GM19239 (cell line): ENCODE measurements at places on chromosomes 3 and 15.

DNA sequence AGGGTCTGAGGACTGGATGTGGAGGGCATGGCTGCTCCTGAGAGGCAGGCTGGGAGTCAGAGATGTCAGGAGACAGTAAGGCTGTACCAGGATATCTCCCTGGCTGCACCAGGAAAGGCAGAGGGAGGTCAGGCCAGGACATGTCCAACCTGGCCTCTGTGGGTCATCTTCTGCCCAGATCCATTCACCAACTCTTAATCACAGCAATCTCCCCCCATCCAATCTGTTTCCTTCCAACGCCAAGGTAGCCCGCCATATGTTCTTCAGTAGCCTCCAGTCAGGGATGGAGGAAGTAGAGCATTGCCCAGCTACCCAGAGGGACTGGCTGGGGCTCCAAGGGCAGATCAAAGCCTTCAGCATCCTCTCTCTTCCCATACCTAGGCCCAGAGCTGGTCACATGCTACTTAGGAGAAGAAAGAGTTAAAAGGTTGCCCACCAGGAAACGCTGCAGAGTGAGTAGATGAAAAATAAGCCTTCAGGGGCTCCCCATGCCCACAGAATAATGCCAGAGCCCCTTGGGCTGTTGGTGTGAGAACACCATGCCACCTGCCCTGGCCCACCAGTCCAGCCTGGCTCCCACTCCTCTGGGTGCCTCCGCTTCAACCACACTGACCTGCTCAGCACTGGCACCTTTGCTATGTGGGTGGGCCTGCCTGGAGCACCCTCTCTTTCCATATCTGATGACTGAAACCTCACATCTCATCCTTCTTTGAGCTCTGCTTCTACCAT lies 176.8 kb downstream of the MEGF11 start:
- no peak for DNase-seq

- no peak for DNase-seq
Observed at GRCh38 chr3:40821315-40821714, 296.6 kb downstream of the ZNF621 start.

DNA sequence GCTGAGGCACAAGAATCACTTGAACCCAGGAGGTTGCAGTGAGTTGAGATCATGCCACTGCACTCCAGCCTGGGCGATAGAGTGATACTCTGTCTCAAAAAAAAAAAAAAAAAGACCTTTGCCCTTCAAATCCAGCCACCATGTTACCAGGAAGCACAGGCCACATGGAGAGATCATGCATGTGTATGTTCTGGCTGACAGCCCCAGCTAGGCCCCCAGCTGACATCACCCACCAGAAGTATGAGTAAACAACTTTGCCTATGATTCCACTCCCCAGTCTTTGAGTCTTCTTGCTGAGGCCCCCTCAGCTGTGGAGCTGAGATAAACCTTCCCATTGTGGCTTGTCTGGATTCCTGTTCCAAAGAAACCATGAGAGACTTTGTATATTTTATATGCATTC lies 3.3 kb upstream of the ARIH2 start:
- no peak for DNase-seq

- no peak for DNase-seq
Observed at GRCh38 chr15:78035321-78035751, 42.2 kb downstream of the TBC1D2B start.

GRCh38 chr15:32717426-32718226 lies at the start of gene GREM1:
TSS of gene GREM1 (plus strand) at chr15:32718004. CDS start at chr15:32730691, 12,687 bp downstream.
- no peak for DNase-seq
